ENCODE measurements at places on chromosomes 12 and 14. TPM values are rescaled to one million over a fixed set of nuclear protein-coding genes. Genes with fewer than 3 reads are reported as not detected.

GTF2H3 gene
- total RNA-seq = 27.0 TPM

DLK1 gene
- total RNA-seq = 0.42 TPM

GPR84 gene
- total RNA-seq = not detected

RPL10L gene
- not detected for total RNA-seq

RAD51AP1 gene
- total RNA-seq = 17.8 TPM

FOXG1 gene
- total RNA-seq = 0.17 TPM

FGF6 gene
- not detected for total RNA-seq

ASCL1 gene
- not detected for total RNA-seq

TOMM20L gene
- total RNA-seq = not detected

DYRK2 gene
- 13.3 TPM for total RNA-seq

PMCH gene
- total RNA-seq = not detected

MIPOL1 gene
- total RNA-seq = 2.6 TPM

STON2 gene
- total RNA-seq = 0.91 TPM

SERPINA9 gene
- total RNA-seq = not detected

OTOGL gene
- total RNA-seq = not detected

GIT2 gene
- total RNA-seq = 20.0 TPM

ARHGEF25 gene
- 6.1 TPM for total RNA-seq

LUM gene
- total RNA-seq = 0.21 TPM

LRP1-AS gene
- not detected for total RNA-seq

LRTM2 gene
- total RNA-seq = not detected

TAS2R42 gene
- total RNA-seq = not detected

KCNMB4 gene
- total RNA-seq = 0.13 TPM

MYF5 gene
- total RNA-seq = not detected

FOXN4 gene
- not detected for total RNA-seq

LTB4R2 gene
- total RNA-seq = 5.7 TPM

SYCP3 gene
- not detected for total RNA-seq

GPRC5D gene
- total RNA-seq = not detected

PLEK2 gene
- 28.3 TPM for total RNA-seq

FGF23 gene
- total RNA-seq = not detected

GZMB gene
- total RNA-seq = not detected

ESPL1 gene
- total RNA-seq = 22.5 TPM

NR2C1 gene
- total RNA-seq = 31.0 TPM

GNB3 gene
- 1.9 TPM for total RNA-seq

PROX2 gene
- total RNA-seq = not detected

ALX1 gene
- 6.3 TPM for total RNA-seq

ASB2 gene
- total RNA-seq = 2.2 TPM

ZNF385A gene
- total RNA-seq = 17.2 TPM

PRH2 gene
- total RNA-seq = not detected

SLC8A3 gene
- not detected for total RNA-seq

TIMELESS gene
- total RNA-seq = 36.7 TPM

STAC3 gene
- 0.27 TPM for total RNA-seq

SERPINA12 gene
- total RNA-seq = not detected

YEATS4 gene
- 37.2 TPM for total RNA-seq

CLEC7A gene
- not detected for total RNA-seq

Measured in A549 treated with RU486 at 1 μM for 4 hours (cell line).